GM12892 (cell line): ENCODE measurements at places on chromosomes 6 and 20.

DNA sequence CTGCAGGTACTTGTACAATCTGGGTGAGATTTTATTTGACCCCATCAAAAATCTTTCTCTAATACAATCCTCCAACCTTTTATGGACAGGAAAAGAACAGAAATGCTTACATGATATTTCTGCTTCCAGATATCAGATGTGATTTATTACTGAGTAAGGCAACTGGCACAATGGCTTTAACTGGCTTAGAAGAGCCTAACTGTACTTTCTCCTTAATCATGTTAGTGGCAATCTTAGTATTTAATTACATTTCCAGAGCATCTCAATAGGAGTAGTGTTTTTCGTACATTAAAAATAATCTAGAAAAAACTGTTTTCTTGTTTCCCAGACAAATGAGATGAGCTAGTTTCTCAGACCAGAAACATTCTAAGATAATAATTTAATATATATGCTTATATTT is 251.6 kb downstream of the KCNQ5 start:
- no peak for DNase-seq

- no peak for DNase-seq
Measured at GRCh38 chr6:55047451-55048044, 126.8 kb upstream of the HCRTR2 start.

DNA sequence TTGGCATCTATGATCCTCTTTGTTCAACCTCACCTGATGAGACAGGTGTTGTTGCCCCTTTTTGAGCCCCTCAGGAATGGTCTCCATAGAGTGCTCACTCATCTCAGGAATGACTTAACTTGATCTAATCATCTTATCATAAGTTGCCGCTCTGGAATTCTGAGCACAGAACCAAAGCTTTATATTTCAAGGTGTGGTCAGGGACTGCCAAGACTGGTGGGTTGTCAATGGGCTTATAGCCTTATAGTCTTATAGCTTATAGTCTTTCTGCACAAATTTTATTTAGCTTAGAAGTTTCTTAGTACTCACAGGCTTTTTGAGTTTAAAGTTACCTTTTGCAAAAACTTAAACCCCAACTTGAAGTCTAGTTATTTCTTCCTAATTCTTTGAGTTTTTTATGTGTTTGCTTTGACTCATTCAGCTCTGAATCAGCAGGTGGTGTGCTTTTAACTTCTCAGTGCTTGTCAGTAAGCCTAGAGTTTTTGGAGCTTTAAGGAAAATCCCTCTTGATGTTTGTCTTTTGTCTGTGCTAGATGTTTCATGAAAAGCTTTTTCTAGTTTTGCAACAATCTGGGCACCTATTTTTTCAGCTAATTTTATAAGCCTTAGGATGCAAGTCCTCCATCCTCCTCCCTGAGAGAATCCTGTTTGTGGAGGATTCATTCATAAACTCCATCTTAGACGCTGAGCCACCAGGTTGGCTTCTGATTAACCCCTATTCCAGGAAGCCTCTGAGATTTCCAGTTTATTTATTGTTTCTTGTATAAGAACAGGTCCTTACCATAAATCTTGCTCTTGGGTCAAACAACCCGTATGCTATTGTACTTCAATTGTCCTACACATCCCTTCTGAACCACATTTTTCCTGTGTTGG is 72.3 kb upstream of the SSTR4 start:
- no peak for DNase-seq

DNA sequence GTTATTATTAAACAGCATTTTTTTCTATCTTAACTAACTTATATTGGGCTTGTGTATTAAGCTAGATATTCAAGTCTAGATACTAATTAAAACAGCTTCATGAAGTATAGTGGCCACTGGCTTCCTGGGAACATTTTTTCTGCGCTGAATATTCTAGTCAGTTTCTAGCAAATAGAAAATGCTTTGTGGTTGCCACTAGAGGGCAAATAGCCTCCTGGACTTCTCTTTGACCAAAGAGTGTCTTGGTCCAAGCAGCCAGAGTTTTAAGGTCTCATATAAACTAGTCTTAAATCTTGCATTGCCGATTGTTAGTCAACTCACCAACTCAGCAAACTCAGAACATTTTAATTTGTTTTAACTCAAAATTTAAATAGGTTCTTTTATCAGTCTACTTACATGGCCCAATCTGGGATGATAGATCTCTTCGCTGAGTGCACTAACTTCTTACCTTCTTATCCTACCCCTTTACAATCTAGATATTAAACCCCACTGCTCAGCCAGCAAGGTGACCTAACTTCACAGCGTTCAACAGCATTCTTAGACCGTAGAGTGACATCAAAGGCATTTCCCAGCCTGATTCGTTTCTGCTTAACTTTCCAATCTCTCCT is 24.6 kb upstream of the ID4 start:
- no peak for DNase-seq

DNA sequence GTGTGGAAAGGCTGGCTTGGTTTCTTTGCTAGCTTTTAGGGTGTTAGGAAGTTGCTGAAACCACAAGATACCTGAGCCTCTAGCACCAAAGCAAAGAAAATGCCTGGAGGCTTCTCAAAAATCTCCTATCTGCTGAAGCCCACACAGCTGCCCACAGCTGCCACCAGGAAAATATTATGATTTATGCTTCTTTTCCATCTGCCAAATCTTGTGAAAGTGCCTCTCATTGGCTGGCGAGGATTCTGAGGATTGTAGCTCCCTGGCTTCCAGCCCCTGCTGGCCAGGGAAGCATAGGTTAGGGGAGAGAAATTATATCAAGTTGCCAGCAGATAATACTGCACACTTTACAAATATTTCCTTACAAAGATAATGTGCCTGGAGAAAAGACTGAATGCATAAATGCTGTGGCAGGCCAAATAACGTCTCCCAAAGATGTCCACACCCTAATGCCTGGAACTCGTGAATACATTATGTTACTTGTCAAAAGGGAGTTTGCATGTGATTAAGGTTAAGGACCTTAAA is 98.4 kb downstream of the MRPL14 start:
- DNase-seq, result no peak

GRCh38 chr20:57027777-57028176 is 238.7 kb downstream of the BMP7 start:
- no peak for DNase-seq

GRCh38 chr6:113858480-113859348 is 1.6 kb downstream of the MARCKS start:
- DNase-seq, result peak; percentile 89

GRCh38 chr6:16691324-16691723 is 69.9 kb downstream of the ATXN1 start:
- no peak for DNase-seq

DNA sequence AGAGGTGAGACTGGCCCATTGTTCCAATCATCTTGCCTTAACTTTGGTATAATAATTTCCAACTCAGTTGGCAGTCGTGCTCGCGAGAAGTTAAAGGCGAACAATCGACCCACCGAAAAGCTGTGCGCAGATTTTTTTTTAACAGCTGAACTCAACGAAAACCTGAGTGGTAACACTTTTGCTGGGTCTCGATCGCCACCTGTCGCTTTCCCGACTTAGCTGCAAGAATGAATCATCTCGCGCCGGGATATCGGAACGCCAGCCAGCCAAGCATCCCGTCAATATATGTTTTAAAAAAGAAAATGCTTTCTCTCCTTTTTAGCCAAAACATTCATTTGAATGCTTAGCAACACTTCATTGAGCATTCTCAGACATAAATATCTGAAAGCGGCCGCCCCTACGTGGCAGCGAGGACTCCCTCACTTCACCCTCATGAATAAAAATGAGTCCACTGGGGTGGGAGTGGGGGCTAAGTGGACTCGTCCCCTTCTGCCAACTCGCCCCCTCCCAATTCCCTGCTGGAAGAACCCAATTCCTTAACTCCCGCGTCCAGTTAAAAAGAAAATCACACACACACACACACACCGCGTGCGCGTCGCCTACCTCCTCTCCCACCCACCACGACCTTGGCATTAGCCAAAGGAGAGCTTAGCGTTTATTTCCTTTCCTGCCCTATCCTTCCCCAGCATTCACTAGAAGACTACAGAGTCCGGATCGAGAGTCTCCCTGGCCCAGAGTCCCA is 1.5 kb downstream of the COL12A1 start:
- peak; percentile 24 for DNase-seq

- DNase-seq, result no peak
Measured at GRCh38 chr6:105748737-105749161, 337.4 kb upstream of the PRDM1 start.

DNA sequence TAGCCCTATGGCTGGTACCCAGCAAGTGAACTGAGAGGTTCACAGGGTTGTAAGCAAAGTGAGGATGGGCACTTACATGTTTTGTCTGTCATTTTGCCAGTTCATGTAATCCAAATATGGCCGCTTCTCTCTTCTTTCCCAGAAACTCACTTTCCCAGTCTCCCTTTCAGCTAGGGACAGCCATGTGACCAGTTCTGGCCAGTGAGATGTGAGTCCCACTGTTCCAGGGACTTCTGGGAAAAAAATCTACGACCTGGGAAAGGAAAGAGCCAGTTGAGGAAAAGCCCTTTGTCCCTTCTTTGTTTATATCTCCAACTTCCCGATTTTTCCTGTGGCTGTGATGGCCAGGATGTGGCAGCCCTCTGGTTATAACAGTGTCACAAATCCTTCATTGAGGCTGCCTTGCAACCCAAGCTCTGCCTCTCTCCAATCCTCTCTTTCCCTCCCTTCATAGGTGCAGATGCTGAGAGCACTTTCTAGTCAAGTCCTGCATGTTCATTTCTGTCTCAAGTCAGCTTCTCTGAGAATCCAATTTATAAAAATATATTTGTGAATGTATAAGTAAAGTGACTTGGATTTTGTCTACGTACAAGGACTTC is 148.6 kb upstream of the ZFP64 start:
- DNase-seq, result no peak

GRCh38 chr20:62905536-62906117 is 20.7 kb downstream of the DIDO1 start:
- no peak for DNase-seq

- no peak for DNase-seq
Measured at GRCh38 chr6:36382976-36383375, 4.5 kb downstream of the ETV7 start.

DNA sequence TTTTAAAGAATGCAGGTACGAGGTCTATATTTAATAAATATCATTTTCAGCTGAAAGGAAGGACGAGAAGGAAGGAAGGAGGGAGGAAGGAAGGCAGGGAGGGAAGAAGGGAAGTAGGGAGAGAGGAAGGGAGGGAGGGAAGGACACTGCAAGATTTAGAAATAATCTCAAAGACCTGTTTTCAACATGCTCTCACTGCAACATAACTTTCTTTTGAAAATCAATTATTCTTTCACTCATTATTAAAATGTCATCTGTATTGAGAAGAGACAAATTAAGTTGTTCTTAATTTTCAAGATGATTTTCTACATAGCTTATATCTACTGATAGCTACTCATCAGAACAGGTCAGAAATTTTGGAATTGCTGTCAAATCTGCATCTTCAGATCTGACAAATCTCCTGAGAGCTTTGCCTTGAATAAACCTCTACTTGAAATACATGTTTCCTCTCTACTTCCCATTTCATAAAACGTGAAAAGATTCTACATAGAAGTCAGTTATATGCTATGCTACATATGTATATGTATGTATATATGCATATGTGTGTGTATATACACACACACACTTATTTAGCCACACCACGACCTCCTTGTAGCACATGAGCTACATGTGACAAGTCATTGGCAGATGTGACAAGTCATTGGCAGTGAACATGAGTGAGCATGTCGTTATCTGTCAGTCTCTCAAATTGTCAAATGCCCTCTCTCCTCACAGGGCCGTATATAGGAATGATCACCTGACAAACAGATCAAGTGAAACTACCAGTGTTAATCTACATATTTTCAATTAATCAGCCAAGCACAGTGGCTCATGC is 241.6 kb downstream of the LY86 start:
- DNase-seq, result no peak

DNA sequence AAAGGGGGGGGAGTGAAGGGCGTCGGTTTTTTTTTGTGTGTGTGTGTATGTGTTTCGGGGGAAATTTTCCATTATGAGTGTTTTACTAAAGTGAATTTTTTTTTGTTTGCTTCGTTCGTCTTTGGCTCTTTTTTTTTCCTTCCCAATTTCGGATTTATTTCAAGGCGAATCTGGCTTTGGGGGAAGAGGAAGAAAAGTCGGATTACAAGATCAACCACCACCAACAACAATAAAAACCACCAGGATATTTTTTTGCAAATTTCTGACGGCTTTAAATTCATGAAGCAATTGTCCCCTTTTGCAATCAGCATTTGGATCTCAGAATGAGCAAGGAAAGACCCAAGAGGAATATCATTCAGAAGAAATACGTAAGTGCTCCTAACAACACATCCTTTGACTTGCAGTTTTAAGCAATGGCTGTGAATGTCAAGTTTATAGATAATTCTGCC is 372 bp downstream of the JARID2 start:
- DNase-seq, result no peak

- no peak for DNase-seq
Measured at GRCh38 chr20:16147916-16148315, 425.3 kb downstream of the KIF16B start.

DNA sequence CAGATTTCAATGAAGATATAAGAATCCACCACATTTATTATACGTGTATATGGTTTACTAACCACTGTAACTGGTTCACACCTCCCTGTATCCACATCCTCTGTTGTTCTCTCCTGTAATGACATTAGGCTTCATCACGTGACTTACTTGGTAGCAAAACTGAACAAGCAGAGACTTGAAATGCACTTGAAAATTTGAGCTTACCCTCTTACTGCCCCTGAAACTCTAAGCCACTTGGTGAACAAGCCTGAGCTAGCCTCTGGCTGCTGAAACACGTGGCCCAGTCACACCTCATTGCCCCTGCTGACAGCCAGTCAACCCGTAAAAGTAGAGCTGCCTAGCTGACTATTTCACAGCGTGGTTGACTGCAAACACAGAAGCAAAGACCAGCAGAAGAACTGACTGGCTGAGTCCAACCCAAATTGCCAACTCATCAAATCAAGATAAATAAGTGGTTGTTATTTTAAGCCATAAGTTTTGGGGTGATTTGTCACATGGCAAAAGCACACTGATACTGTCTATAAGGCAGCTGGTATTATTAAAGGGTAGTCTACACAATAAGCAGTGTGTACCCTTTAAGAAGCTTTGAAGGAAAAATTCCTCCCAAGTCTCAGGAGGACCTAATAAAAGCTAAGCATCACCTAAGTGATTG is 109.0 kb downstream of the RALGAPA2 start:
- DNase-seq, result peak; percentile 36

DNA sequence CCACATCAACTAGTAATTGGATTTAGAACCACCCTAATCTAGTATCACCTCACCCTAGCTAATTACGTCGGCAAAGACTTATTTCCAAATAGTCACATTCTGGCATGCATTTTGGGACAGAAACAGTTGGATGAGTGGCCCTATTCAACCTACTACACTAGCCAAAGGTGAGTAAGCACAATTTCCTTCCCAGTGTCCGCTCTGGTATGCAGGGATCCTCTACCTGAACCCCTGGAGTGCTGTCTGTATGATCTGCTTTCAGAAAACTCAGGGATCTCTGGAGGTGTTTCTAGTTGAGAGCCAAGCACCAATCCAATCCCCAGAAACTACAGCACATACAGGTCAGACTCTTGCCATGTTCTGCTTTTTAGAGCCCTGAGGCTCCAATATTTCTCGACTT is 717.4 kb upstream of the MANEA start:
- no peak for DNase-seq

GRCh38 chr6:135014353-135014832 is 40.2 kb downstream of the HBS1L start:
- DNase-seq, result no peak
